RCC 7860 (cell line): ENCODE measurements at places on chromosomes 11 and 22.
A peak's percentile ranks its signal among the peaks of the same experiment; 100 is the strongest.

DNA sequence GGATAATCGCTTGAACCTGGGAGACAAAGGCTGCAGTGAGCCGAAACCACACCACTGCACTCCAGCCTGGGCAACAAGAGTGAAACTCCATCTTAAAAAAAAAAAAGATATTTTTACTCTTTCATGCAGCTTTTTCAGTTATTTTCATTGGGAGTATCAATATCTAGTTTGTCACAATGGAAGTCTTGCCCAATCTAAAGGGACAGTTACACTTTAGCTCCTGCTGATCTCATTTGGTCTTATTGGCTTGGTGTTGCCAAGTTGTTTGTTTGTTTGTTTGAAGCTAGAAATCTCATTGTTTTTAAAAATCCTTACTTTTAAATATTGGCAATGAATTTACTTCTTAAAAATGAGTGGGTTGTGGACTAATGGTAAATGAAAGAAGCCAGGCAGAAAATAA, 24.7 kb downstream of the CEP295 start:
- no peak for DNase-seq

GRCh38 chr11:67522844-67523555, at the start of gene CABP2:
Gene CABP2, minus strand, starts transcription at chr11:67523446. Its CDS starts 120 bp downstream, at chr11:67523326.
- DNase-seq, result no peak

- DNase-seq, result no peak
Observed at GRCh38 chr11:44846852-44847251, 103.8 kb downstream of the TP53I11 start.

DNA sequence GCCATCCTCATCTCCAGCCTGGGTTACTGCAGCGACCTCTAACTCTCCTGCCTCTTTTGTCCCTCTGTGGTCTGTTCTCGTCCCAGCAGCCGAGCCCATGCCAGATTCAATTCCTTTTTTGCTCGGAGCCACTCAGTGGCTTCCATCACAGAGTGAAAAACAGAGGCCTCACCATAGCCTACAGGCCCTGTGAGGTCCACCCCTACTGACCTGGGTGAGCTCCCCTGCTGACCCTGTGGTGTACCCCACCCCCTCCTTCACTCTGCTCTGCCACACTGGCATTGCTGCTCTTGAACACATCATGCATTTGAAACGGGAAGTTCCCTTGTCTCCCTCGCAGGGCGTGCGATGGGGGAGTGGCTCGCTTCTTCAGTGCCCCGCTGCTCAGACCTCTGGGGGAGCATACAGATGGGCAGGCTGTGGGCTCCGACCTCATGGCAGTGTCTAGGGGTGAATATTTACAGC, 2.1 kb downstream of the AIP start:
- DNase-seq, result no peak

DNA sequence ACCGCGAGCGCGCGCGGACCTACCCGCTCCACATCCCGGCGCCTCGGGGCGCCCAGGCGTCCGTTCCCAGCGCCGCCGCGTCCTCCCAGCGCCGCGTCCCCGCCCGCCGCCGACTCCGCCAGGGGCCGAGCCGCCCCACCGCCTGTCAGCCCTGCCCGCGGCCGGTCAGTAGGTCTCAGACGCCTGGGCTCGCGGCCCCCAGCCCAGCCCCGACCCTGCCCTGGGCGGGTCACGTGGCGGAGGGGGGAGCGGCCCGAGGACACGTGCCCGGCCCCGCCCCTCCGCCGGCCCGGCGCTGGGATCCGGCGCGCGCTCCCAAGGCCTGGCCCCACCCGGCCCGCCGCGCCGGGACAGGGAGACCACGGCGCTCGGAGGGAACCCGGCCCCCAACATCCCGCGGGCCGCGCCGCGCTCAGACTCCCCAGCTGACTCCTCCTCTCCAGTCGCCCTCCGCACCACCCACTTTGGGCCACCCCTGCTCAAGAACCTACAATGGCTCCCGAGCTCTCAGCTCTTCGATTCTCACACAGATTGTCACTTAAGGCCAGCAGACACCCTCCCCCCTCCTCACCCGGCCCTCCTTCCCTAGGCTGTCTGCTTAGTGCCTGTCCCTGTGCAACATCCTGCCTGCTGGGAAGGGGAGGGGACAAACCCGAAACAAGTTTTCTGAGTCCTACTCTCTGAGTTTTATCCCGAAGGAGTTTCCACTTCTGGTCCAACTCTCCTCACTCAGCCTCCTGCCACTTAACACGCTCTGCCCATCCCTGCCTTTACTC, at the start of gene RAB3IL1:
Gene RAB3IL1 (minus strand): TSS at position 233 of the 776 bp plus-strand sequence. CDS start 199 bp downstream, at position 34.
- no peak for DNase-seq

- DNase-seq, result no peak
Observed at GRCh38 chr11:129791515-129791914, 24.1 kb upstream of the TMEM45B start.

DNA sequence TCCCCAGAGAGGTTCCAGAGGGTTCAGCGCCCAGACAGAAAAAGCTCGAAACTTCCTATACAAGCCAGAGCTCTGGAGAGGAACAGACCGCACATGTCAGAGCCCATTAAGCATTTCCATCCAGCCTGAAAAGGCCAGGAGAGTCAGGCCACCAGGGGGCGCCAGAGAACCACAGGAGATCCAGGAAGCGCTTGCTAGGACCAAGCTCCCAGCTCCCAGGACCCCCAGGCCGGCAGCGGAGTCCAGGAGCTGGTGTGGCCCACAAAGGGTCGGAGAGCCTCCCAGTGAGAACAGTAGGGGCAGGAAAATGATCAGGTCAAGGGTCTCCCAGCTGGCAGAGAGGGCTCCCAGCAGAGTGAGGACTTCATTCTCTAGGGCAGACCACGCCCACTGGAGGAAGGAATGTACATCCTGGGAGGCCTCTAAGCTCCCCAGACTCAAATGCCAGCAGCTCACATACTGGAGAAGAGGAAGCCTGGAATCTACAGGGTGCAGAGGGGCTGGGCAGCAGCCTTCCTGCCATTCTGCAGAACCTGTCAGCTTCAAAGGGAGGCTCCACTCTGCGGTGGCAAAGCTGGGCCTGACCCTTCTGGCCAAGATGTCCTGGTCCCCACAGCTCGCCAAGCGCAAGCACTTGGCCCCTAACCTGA, 2.1 kb upstream of the MEI1 start:
- DNase-seq, result peak; percentile 61

DNA sequence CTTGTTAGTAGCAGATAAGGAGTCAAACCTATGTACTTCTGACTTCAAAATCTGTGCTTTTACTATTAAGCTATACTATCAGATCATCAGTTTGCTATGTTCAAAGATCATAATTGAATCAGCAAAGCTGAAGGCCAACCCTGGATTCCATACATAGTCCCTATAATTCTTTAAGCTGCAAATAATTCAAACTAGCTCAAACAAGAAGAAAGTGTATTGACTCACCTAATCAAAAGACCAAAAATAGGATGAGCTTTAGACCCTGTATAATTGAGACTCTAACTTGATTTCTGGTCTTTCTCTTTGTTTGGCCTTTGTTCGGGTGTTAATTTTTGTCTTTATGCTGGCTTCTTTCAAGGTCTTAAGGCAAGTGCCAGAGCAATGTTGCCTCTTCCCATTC, 213.7 kb downstream of the CWF19L2 start:
- DNase-seq, result no peak

DNA sequence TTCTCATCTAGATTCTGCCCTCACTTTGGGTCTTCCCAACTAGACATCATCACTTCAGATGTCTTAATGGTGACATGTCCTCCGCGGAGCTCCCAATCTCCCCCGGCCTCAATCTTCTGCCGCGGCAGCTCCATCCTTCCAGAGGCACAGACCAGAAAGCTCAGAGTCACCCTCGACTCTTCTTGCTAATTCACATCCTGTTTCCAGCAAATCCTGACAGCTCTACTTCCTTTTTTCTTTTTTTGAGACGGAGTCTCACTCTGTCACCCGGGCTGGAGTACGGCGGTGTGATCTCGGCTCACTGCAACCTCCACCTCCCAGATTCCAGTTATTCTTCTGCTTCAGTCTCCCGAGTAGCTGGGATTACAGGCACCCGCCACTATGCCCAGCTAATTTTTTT, 54.5 kb downstream of the CACNG2 start:
- no peak for DNase-seq

- DNase-seq, result no peak
Observed at GRCh38 chr11:83574519-83574918, 288.4 kb upstream of the CCDC90B start.

- no peak for DNase-seq
Observed at GRCh38 chr11:60951904-60952741, at the start of gene SLC15A3. Gene SLC15A3, minus strand, starts transcription at chr11:60952176. Its CDS starts 625 bp downstream, at chr11:60951551.

DNA sequence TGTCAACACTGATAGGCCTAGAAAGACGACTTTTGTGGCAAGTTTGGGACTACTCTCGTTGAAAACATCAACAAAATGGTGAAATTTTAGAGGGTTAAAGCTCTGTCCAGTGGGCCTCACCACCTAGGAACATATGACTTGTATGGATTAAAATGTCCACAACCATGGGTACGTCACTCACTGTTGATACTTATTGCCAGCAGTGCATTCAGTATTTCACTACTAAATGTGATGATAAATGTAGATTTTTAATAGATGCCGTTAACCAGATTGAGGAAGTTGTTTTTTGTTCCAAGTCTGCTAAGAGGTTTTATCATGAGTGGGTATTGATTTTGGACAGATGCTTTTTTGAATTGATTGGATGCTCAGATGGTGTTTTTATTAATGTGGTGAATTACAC, 33.7 kb downstream of the POLD3 start:
- no peak for DNase-seq

DNA sequence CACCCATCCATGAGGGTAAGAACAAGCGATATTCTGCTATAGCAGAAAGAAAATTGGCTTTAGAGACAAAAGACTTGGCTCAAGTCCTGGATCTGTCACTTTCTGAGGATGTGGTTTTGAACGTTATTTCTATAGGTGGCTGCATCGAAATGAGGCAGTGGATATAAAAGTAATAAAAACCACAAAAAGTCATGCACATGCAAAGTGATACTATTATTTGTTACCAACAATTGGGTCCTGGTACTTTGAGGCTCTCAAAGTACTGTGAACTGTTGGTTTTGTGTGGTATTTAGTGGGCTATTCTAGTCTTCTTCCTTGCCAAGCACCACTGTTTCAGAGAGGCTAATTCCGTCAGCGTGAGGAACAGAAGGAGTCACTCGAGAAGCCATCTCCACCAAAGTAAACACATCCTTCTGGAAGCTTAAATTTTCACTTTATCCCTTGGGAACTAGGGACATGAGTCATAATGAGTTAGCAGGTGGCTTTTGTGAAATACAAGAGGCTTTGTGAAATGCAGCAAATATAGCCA, 13.1 kb downstream of the UBASH3B start:
- DNase-seq, result peak; percentile 52

DNA sequence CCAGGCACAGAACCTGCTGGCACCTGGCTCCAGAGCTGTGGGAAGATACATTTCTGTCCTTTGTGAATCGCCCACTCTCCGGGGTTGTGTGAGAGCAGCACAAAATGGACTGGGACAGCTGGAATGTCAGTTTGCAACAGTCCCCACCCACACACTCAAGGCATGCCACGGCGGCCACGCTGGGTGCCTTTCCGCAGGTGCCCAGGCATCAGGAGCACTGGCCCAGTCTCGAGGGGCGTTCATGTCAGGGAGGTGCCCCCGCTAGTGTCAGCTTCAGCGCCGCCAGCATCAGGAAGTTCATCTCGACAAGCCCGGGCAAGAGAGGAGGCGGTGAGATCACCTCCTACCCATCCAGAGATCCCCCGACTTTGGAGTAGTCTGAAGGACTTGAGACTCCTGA, 2.1 kb downstream of the TP53AIP1 start:
- no peak for DNase-seq

- DNase-seq, result no peak
Observed at GRCh38 chr11:133219543-133219942, 312.8 kb downstream of the OPCML start.

- no peak for DNase-seq
Observed at GRCh38 chr11:133386852-133387251, 145.4 kb downstream of the OPCML start.

GRCh38 chr11:113806406-113806805, 26.8 kb downstream of the CLDN25 start:
- peak; percentile 9 for DNase-seq

DNA sequence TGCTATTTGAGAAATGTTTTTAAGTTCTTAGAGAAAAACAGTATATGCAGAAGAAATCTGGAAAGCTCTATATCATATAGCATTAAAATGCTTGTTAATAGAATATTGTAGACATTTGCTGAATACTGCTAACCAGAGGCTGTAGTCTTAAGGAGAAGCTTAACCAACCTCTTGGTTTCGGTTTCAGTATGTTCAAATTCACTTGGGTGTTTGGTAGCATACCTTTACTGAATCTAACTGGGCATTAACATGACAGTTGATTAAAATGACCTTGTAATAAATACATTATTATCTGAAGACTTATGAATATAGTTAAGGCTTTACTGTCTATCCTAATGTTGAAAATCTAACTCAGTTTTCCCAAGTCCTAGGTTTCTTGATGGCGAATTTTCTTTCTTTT, 5.4 kb downstream of the PCF11 start:
- DNase-seq, result no peak

GRCh38 chr11:28420099-28420498, 311.9 kb downstream of the METTL15 start:
- DNase-seq, result no peak

DNA sequence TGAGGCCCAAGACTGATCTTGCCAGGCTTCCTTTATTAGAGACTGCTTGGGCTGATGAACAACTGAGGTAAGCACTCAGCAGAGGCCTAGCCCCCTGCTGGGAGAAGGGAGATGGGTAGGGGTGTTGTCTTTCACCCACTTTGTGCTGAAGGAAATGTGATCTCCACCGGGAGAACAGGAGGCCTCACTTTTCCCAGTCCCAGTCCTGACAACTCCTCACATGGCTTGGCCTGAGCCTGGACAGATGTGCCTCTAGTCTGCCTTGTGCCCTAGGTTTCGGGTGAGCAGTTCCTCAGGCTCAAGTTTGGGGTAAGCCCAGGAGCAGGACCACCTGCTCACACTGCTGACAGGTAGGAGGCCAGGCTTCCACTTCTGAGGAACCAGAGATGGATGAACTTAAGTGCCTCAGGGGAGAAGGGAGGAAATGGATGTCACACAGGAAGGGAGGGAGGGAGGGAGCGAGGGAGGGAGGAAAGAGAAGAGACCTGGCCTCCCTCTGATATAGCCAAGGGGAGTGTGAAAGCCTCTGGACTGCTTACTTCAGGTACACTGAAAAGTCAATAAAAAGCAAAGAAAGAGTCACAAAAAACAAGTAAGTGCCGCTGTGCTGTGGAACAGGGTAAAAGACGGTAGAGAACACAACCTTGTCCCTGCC, 8.1 kb downstream of the CLPB start:
- DNase-seq, result no peak

GRCh38 chr11:19728436-19728835, 15.8 kb downstream of the NAV2 start:
- DNase-seq, result no peak

DNA sequence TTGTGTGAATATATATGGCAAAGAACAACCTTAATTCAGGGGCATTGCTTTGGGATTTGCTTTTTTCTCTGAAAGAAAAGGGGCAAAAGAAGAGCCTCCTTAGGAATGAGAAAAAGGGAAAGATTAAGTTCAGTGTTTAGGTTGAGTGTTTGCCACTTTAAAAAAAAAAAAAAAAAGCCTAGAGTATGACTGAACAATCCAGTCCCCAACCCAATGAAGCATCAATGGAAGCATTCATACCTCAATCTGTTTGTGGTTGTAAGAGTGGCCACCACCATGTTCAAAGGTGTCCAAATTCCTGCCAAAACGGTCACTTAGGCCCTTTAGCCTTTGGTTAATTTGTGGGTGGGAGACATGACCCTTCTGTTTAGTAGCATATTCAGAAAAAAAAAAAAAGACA, 260.6 kb downstream of the SOX6 start:
- no peak for DNase-seq
